ENCODE measurements at places on chromosomes 2 and 18.

GRCh38 chr2:160022162-160022561, 40.3 kb downstream of the PLA2R1 start:
- H3K4me3 ChIP-seq, result no peak overlapping the region
- no peak overlapping the region for H3K27ac ChIP-seq
- no peaks in the 10 kb centered on the region for H3K4me1 ChIP-seq

DNA sequence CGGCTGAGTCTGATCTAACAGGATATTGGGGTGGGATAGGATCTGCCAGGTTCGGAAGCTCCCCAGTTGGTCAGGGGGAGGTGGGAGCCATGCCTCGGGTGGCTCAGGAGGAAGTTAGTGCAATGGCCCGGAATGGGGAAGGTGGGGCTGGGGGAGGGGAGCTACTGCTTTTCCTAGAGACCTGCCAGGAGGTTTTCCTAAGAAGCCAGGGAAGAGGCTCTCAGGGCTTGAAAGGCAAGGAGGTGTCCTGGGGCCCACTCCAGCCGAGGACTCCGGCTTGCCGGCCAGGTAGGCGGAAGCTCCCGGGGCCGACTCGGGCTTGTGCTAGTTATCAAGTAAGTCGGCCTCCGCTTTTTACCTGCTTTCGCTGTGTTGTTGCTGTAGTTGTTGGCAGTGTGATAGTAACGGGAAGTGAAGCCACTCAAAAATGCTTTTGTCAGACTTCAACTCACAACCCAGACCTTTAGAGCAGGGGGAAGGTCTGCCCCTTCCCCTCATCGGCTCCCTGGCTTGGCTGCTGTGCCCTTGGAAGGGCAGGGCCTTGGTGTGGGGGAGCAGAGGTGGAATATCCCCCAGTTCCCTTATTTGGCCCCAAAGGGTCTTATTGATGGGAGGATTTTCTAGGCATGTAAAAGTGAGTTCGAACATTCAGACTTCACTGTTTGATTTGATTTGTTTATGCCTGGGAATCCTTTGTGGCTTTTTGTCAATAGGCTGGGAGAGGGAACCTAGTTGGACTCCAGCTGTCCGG, 5.4 kb downstream of the GDF7 start:
- peaks cover 30% of the 10 kb centered on the region for H3K27me3 ChIP-seq
- no peak overlapping the region for H3K27ac ChIP-seq
- H3K4me3 ChIP-seq, result no peak overlapping the region
- H3K4me1 ChIP-seq, result peaks cover 10% of the 10 kb centered on the region
- H3K36me3 ChIP-seq, result no peaks in the 10 kb centered on the region

- DNase-seq, result no peak
- no peaks in the 10 kb centered on the region for H3K4me1 ChIP-seq
- no peaks in the 10 kb centered on the region for H3K36me3 ChIP-seq
- H3K27me3 ChIP-seq, result no peaks in the 10 kb centered on the region
These were observed 827.7 kb downstream of the SOCS6 start for GRCh38 chr18:71116535-71116934.

DNA sequence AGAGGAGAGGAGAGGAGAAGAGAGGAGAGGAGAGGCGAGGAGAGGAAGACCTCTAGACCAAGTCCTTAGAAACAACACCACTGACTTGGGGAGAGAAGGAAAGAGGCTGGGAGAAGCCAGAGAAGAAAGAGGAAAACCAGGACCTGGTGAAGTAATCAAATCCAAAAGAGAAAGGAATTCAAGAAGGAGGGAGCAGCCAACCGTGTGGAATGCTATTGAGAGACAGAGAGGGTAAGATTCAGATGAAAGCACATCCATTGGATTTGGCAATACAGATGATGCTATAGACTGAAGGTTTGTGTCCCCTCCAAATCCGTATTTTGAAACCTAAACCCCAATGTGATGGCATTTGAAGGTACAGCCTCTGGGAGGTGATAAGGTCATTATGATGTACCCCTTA, 50.7 kb downstream of the GALNT14 start:
- no peak overlapping the region for H3K4me3 ChIP-seq
- H3K36me3 ChIP-seq, result no peaks in the 10 kb centered on the region
- no peaks in the 10 kb centered on the region for H3K4me1 ChIP-seq

DNA sequence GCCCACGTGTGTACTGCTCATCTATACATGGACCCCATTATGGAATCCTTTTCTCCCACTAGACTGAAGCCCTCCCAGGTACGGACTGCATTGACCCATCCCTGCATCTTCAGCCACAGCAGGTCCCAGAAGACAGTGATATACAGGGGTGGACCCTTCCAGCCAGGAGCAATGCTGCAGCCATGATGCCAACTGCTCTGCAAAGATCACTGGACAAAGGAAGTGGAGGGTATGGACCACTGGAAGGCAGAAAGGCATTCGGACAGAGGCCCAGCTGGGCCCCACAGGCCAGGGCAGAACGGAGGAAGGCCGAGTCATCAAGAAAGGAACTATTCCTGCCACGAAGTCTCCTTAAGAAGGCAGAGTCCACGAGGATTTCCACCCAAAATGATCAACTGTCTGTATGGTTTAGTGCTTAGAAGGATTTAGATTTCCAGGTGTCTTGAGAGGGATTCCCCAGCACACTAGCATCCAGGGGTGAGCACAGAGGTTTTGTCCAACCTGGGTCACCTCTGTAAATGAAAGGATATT, 93.4 kb downstream of the TWIST2 start:
- no peak for DNase-seq
- H3K36me3 ChIP-seq, result no peaks in the 10 kb centered on the region
- H3K27ac ChIP-seq, result no peak overlapping the region
- H3K4me3 ChIP-seq, result no peak overlapping the region
- no peaks in the 10 kb centered on the region for H3K4me1 ChIP-seq
- H3K27me3 ChIP-seq, result no peaks in the 10 kb centered on the region

GRCh38 chr2:226048611-226049010, 649.1 kb downstream of the NYAP2 start:
- H3K36me3 ChIP-seq, result no peaks in the 10 kb centered on the region
- no peaks in the 10 kb centered on the region for H3K27me3 ChIP-seq
- DNase-seq, result no peak
- no peaks in the 10 kb centered on the region for H3K4me1 ChIP-seq
- no peak overlapping the region for H3K4me3 ChIP-seq

DNA sequence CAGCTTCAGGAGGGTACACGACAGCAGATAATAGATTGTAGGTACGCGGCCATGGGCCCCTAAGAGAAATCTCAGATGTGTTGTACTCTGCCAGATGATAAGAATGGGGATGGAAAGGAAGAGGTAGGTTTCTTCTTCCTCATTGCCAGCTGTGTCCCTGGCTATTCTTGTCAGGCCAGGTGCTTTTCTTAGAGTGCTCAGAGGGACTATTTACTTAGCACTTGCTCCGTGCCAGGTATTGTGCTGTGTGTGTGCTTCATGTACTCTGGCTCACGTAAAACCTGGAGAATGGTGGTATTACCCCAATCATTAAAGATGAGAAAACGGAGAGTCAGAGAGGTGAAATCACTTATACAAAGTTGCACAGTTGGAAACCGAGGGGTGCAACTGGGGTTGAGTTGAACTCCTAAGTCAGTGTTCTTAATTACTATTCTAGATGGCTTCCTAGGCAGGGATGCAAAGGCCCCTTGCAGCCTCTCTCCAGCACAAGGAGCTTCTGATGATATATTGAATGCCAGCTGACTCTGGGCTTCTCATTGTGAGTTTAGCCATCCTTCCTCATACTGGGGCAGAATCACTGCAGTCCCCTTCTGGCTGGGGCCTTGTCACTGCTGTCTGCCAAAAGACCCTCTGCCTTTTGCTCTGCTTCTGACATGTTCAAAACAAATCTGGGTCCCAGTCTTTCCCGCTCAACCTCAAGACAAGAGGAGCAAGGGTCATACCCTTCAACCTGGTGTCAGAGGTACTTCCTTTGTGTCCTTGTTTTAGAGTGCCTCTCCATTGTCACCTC, 60.7 kb downstream of the LYPD1 start:
- DNase-seq, result no peak
- H3K27ac ChIP-seq, result no peak overlapping the region
- H3K4me1 ChIP-seq, result no peaks in the 10 kb centered on the region
- H3K27me3 ChIP-seq, result no peaks in the 10 kb centered on the region
- H3K4me3 ChIP-seq, result no peak overlapping the region

GRCh38 chr2:98761909-98762308, 31.0 kb upstream of the MGAT4A start:
- no peaks in the 10 kb centered on the region for H3K27me3 ChIP-seq
- H3K4me1 ChIP-seq, result peaks cover 89% of the 10 kb centered on the region
- DNase-seq, result no peak
- H3K4me3 ChIP-seq, result no peak overlapping the region
- H3K27ac ChIP-seq, result peak overlapping the region; percentile 34

DNA sequence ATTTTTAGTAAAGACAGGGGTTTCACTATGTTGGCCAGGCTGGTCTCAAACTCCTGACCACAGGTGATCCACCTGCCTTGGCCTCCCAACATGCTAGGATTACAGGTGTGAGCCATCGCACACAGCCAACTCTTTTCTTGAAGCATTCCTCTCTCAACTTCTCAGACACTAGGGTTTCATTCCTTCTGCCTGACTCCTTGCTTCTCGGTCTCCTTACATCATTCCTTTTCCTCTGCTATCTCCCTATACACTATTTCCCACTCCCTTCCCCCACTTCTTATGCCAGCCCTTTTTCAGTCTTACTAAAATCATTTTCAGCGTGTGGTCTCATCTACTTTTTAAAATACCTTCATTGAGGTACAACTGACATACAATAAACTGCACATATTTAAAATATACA, 6.1 kb downstream of the SOS1 start:
- peaks cover 9% of the 10 kb centered on the region for H3K36me3 ChIP-seq
- no peak overlapping the region for H3K4me3 ChIP-seq
- no peak for DNase-seq
- H3K27me3 ChIP-seq, result no peaks in the 10 kb centered on the region
- H3K27ac ChIP-seq, result no peak overlapping the region
- peaks cover 81% of the 10 kb centered on the region for H3K4me1 ChIP-seq

DNA sequence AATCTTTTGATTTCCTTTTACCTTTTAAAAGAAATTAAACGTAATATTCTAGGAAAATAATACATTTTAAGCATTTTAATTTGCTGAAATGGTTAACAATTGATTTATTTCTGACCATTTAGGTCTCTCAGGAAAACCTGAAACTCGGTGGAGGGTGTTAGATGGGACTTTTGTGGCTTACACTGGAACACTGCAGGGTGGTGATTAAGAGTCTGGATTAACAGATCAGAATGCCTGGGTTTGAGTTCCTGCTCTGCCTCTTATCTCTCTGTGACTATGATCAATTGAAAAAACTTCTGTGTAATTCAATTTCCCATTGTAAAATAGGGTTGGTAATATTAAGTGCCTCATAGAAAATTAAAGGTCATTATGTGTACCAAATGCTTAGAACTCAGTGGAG, 168.7 kb downstream of the UBE2E3 start:
- H3K4me3 ChIP-seq, result no peak overlapping the region
- DNase-seq, result no peak
- no peaks in the 10 kb centered on the region for H3K36me3 ChIP-seq
- peaks cover 66% of the 10 kb centered on the region for H3K4me1 ChIP-seq
- no peaks in the 10 kb centered on the region for H3K27me3 ChIP-seq

Data from CD4-positive, alpha-beta memory T cell (primary cell).